NAMALWA (cell line): ENCODE measurements at places on chromosomes 3 and 15.

GRCh38 chr3:37973246-37974054 lies 17.1 kb upstream of the VILL start:
- no peak for DNase-seq

DNA sequence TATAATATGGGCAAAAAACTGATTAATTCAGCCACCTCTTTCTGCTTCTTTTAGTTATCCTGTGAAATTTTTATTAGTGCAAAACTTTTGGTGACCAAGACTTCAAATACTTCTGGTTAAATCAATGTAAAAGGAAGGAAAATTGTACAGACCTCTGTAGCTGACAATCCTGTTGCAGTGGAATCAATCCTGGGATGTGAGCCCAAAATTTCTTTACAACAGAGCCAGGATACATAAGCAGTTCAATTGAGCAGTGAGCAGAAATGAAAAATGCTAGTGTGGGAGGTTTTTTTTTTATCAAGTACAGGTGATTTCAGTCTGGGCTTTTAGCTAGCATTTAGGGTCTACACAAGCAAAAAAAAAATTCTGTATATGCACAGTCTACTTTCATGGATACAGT lies 398.0 kb downstream of the OTOL1 start:
- DNase-seq, result no peak

DNA sequence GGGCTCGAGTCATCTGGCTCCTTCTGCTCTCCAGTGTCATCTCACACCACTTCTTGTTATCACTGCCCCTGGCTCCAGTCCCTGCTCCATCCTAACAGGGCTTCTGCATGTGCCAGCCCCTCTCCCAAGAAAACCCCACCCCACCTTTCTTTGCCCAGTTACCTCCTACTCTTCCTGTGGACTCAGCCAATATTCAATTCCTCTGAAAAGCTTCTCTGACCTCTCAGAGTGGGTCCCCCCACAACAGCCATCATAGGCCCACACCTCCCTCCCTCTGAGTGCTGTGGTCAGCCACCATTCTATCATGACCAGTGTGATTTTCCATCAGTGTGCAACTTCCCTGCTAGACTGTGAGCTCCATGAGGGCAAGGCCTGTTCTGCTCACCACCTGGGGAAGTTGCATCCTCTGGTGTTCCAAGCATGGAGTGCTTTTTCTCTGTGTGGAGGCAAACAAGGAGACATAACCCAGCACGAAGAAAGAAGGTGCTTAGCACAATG lies 71.6 kb downstream of the ADCY5 start:
- no peak for DNase-seq

- DNase-seq, result no peak
These were observed 388.7 kb downstream of the SHQ1 start for GRCh38 chr3:72459588-72459987.

DNA sequence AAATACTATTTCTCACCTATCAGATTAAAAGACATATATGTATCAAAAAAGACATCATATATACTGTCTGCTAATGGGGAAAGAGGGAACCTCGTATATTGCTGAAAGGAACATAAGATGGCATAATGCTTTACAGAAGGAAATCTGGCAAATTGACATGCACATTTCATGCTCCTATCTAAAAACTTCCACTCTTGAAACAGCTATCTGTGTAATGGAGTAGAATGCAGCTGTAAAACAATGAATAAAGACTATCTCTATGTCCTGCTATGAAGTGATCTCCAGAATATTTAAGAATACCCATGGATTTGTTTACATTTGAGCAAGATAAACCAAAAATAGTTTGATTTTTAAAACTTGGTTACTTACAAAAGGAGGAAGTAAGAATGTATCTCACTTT lies 107.4 kb downstream of the TBL1XR1 start:
- DNase-seq, result no peak

- DNase-seq, result no peak
These were observed 988 bp upstream of the CFAP92 start for GRCh38 chr3:128994581-128995546.

DNA sequence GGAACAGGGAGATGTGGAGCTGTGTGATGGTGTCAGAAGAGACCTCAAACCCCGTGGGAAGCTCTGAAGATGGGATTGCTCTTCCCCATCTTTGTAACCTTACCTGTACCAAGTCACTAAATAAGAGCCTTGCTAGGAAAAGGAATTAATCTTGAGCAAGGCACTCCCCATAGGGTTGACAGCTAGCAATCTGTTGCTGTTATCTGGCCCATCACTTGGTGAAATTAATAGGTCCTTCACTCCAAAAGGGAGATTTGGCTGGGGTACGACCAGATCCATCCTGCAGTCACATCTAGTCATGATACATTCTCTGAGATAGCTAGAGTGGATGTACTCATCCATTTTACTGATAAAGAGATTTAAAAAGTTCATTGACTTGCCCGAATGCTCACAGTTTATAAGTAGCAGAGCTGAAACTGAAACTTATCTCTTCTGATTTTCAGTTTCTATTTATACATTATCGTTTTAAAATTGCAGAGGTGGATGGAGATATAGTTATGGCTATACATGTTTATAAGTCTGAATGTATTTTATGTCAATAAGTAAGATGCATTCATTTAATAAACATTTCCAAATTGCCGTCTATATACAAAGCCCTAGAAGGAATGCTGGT lies 299.1 kb upstream of the MCTP2 start:
- no peak for DNase-seq

DNA sequence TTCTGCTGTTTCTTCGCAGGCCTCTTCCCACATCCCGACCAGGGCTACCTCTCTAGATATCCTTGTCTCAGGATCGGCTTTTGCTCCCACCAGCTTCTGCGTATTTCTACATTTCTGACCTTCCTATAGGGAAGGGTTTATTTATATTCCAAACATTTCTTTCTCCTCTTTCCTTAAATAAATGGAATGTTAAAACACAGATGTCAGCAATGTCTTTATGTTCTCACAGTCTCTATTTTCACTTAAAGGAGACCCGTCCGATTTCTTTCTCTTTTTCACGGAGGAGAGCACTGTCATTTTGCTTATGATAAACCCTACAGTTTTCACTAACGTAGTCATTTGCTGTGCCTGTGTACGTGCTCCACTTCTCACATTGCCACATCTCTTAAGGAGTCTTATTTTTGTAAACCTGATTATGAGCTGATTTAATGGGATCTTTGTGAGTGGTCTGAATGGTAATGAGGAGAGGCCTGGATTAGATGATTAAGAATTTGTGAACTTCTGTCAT lies 630 bp downstream of the KIF15 start:
- peak; percentile 44 for DNase-seq

DNA sequence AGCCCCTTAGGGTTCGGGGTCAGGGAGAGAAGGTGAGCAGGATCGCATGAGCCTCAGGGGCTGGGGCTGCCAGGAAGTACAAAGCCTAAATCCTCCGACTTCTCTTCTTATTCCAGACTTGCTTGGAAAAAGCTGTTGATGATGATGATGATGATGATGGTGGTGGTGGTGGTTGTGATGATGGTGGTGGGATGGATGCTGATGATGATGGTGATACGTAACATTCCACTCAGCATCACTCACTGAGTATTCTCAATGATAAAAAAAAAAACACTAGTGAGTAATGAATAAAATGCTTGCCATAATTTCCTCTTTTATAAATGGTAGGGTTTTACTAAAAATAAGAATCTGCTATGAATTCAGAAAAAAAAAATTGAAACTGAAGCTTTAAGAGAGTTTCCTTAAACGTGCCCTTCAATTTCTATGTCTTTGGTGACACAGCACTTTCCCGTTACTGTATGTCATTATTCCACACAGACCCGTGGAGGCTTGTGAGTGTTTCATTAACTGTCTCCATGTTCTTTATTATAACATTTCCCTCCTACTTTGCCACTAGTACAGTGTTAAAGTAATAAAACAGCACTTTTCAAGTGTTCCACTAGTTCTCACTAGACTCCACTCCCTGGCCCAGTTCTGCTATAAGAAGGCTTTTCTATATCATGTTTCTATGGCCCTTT lies 5.4 kb upstream of the ACAN start:
- no peak for DNase-seq
